ENCODE measurements at places on chromosomes 7 and 10.

DNA sequence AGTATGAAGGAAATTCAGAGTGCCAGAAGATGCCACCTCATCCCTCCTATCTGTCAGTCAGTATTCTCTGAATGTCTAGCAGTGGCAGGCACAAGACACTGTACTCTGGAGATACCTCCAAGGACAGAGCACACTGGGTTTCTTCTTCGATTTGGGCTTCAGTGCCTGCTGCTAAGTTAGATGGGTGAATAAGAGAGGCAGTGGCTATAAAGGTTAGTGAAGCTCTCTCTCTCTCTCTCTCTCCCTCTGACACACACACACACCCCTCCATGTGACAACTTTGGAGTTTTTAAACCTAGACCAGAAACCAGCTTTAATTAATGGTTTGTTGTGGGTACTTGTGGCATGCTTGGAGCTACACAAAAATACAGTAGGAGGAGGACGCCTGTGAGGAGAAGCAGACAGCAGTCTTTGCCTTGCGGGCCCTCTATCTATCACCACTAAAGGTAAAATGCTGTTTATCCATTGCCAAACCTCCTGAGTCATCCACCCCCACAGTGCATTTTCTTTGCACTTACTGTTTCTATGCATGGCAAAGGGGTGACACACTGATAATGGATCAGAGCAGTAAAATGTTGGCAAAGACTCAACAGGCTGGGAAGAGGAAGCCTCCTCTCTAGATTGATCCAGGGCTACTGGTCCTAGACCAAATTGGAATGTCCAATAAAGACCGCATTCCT, 102.5 kb downstream of the TRIL start:
- no peak for DNase-seq

GRCh38 chr10:91389636-91390512, 20.3 kb upstream of the HECTD2 start:
- DNase-seq, result no peak

GRCh38 chr7:7565746-7566650, 686 bp upstream of the MIOS start:
- DNase-seq, result no peak

DNA sequence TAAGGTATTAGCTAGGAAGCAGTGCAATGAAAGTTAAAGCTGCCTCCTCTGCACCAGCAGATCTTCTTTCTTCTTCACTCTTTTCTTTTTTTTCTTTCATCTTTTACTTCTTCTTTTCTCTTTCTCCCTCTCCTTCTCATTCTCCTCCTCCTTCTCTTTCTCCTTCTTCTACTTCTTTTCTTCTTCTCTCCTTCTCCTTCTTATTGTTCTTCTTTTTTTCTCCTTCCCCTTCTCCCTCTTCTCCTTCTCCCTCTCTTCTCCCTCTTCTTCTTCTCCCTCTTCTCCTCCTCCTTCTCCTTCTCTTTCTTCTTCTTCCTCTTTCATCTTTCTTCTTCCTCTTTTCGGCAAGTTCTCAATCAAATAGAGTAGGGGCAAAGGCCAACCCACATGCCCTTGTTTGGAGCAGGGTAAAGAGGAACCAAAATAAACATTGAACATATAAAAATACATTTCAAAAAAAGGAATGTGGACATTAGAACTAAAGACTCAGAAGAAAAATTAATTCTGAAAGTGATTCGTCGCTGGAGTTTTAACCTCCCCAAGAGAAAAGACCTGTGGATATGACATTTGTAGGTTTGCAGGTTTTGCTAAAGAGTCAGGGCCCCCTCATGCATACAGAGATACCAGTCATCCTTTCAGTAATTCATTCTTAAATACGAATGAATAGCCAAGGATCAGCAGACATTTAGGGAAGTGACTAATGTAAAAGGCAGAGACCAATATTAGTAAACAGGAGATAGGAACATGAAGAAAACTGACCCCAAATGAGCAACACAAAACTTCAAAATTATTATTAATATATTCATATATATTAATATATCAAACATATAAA, 93.0 kb upstream of the RSU1 start:
- DNase-seq, result no peak

DNA sequence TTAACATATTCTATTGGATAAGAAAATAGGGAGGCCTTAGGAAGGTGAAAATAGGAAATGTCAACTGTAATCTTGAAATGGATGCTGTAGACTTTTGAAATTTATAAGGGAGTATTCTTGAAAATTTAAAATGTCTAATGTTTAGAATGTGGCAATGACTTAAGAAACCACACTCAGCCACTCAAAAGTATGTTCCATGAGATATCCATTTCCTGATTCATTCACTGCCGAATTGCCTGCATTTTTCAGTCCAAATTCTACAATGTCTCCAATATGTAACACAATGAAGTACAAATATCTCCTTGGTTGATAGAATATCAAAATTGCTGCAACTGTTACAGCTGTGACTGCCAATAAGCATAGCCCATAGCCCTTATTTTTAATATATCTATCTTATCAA, 25.9 kb downstream of the PRKG1 start:
- no peak for DNase-seq

DNA sequence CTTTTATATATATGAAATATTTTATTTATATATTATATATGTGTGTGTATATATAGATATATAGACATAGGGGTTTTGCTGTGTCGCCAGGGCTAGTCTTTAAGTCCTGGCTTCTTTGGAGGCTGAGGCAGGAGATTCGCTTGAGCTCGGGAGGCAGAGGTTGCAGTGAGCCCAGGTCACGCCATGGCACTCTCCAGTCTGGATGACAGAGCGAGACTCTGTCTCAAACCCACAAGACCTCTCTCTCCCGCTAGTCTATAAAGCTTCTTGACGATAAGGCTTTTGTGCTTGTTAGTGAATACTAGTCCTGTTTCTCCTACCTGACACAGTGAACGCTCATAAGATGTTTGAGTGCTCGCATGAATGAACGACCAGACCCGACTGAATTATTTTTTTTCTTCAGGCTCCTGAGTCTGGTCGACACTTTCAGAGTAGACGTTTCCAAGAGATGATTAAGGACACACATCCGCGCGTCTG, 577 bp upstream of the DDX21 start:
- no peak for DNase-seq

DNA sequence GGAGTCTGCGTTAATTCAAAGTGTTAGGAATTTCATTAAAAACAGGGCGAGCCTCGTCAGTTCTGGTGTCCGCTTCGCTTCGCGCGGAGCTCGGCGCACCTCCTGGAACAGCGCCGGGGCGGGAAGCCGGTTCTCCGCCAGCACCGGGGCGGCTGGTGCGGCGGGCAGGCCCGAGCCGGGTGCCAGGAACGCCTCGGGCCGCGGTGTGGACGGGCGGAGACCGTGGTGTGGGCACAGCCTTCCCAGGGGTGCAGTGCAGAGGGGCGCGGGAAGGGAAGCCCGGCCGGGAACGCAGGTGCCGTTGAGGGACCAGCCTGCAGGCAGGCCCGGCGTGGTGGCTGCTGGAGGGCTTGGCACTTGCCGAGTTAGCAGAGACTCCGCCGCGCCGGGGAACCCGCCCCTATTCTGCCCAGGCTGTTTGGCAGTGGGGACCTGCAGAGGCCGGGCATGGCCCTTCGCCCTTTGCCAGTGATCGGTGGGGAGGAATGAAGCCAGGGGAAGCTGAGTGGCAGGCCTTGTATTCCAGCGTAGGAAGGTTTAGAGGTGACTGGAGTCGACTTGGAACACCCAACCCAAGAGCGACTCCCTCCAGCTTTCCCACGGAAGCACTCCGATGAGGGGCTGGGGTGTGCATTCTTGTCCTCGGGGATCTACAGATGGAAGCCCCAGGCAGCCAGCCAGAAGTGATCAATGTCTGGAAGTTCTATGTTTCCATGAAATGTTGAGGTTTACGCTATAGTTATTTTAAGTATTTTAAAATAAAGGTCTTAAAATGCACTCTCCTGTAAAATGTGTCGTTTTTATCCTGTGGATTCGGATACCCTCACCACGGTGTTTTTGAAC, 945 bp upstream of the RHEB start:
- peak; percentile 4 for DNase-seq

GRCh38 chr7:120353171-120353570, 80.2 kb downstream of the KCND2 start:
- no peak for DNase-seq

DNA sequence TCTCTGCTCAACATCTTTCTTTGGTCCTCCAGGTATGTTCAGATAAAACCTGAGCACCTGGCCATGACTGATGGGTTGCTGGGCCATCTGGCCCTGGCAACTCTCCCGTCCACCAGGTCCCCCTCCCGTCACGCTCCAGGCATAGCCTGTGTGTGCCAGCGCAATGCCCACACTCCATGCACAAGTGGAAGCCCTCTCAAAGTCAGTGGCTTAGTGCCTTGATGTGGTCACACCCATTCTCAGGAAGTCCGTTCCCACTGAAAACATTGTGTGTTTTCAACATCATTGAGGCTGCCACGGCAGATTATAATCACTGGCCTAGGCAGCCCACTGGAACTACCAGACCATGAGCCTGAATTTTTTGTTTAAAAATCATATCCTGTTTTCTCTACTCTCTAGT, 170.6 kb upstream of the LANCL2 start:
- DNase-seq, result no peak

DNA sequence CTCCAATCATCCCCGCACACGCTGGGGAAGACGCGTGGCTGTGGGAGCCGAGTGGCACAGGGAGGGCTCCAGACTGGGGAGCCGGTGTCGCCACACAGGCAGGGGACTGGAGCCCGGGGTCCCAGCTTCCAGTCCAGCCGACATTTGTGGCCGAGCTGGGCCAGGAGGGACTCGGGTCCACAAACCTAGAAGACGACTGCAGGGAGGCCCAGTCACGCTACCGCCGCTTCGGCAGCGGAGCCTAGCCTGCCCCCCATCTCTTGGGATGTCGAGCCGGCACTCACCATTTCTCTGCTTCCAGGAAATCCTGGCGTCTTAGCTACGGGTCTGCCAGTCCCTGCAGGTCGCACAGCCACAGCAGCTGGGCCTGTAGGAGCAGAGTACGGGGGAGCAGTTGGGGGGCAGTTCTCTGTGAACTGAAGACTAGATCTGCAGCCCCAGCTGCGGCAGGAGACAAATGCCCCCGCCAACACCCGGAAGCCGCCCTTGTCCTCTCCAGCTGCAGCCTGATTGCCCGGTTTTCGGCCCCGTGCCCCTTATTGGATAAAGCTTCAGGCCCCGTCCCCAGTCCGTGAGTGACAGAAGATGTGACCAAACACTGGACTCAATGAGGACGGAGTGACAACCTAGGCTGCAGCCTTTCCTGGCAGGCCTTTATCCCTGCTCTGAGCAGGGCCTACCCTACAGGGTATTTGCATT, 270.7 kb downstream of the ZNF33B start:
- DNase-seq, result no peak

- no peak for DNase-seq
These were observed 252.2 kb upstream of the YAE1 start for GRCh38 chr7:39313974-39314373.

DNA sequence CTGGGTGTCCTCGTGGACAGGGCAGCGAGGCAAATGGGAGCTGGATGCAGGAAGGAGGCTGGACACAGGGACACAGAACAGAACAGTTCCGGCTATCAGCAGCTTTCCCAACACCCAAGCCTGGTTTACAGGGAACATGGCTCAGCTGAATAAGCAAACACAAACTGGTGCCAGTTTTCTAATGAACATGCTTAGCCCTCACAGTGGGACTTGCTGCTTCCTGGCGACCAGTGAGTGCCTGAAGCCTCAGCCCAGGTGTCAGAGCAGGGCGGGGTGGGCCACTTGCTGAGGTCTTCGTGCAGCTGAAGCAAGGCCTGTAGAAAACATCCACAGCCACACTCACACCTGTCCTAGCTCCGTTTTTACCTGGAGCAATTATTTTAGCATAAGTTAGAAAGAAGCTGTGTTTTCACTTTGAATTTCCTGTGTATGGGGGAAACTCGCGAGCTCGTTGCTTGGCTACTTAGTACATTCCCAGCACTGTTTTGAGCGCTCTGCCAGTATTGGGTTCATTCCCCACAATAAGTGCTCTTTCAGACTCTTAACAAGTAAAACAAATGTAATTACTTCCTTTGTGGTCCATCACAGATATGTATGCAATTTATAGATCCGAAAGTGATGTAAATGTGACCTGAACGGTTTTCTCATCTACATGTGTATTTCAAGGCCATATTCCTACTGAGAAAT, 261.2 kb upstream of the SHH start:
- no peak for DNase-seq

- no peak for DNase-seq
These were observed 8.3 kb upstream of the EBF3 start for GRCh38 chr10:129972145-129972965.

GRCh38 chr7:142905759-142906158, 20.2 kb upstream of the TRPV6 start:
- no peak for DNase-seq

GRCh38 chr7:27170426-27171324, 3.4 kb downstream of the HOXA10 start:
- DNase-seq, result no peak

Measured in activated T-helper 1 cell treated with Interleukin-2 at 50 U/mL for 16 hours (primary cell).